Amniotic stem cell (primary cell): ENCODE measurements at places on chromosomes 11 and 22.

DNA sequence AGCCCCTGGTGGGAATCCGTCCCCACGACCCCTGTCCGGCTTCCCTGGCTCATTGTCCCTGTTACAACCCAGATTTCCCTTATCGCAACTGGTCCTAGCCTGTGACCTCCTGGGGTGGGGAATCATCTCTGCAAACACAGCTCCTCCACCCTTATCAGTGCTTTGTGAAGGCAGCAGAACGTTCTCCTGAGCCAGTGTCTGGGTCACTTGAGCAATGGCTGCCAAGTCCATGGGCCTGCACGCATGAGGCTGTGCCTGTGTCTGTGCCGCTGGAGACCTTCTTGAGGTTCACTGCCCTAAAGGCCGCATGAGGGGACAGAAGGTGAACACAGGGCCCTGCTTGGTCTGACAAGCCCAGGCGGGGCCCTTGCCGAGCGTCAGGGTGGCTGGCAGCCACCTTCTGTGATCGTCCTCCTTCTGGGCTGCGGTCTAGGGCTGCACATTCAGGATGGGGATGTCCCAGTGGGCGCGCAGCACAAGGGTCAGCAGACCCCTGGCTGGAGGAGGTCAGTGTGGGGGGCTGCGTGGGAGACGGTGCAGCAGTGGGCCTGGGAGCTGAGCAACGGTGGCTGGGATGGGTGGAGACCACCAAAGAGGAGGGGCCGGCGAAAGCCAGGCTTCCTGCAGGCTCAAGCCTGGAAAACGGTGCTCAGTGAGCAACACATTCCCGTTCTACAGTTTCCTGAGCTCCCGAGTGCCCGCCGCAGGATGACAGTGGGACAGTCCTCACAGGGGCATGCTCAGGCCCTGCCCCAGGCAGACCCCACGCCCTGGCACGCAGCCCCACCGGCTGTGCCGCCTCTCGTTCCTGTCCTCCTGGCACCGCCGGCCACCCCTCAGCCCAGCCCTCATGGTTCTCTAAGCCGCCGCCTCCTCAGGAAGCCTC is 74.1 kb downstream of the CDKN1C start:
- DNase-seq, result no peak

DNA sequence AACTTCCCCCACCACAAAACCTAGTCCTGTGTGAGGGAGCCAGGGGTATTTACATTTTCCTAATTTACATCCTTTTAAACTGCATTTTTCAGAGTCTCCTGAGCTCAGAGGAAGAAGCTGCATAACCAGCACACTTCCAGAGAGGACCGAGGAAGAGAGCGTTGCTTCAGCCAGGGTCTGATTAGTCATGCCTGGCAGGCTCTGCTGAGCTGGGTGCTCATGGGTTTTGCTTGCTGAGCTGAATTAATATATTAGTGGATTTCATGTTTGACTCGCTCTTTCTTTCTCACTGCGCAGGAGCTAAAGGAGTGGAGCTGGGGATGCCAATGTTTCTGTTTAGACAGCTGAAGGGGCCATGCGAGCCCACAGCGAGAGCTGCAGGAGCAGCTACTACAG is 539.3 kb upstream of the B3GAT1 start:
- peak; percentile 49 for DNase-seq

DNA sequence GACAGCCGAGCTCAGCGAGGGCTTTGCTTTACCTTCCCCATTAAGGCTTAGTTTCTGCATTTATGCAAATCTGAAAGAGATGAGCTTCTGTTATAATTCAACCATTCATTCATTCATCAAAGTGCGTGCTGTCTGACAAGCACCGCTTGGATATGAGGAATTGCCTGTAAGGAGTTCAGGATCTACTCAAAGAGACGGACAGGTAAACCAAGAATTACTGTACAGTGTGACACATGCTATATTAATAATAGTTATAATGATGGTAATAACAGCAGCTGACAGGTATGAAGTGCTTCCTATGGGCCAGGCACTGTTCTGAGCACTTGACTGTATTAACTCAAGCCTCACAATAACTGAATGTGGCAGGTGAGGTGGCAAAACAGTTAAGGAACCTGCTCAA is 109.9 kb upstream of the TBCEL start:
- no peak for DNase-seq

DNA sequence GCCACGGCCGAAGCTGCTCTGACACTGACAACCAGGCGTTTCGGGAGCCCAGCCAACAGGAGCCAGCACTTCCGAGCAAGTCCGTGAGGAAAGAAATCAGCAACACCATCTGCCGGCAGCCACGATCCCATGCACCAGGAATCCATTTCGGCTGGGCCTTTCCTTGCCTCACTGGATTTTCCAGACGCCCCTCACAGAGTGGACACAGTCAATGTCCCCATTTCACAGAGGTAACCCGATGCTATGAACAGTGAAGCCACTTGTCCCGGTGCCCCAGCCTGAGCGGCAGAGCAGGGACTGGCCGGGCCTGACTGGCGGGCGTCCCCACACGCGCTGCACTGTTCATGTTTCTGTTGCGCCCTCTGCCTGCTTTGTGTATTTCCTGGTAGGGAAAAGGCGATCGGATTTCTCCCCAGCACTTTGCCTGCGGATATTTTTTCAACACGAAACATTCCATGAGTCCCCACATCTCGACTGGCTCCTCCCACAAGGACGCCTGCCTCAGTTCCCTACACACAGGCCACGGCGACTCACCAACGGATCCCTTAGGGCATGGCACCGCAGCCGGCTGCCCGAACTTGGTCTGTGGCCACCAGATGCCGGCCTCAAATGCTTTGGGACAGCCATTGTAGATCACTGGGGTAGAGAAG is 55.3 kb downstream of the TRMU start:
- peak; percentile 84 for DNase-seq

DNA sequence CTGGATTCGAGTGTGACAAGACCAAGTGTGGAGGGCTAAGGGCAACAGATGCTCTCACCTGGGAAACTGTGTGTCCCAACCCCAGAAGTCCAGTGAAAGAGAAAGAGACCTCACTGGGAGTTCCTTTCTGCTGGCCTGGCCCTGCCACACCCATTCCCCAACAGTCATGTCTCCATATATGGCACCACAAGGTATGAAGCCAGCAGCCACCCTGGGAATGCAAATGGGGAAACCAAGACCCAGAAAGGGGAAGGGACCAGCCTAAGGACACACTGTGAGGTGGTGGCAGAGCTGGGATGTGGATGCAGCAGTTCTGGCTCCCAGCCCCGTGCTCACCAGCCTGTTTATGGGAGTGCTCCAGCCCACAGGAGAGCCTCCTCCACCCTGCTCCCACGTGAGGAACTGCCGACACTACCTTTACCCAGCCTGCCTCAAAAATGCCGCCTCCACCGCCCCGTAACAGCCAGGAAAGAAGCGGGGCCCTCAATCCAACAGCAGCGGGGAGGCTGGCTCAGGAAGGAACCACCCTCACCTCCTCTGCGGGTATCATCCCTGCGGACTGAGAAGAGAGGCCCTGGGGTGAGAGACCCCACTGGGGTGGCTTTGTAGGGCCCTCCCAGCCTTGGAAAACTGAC is 12.6 kb downstream of the LMO1 start:
- DNase-seq, result no peak

DNA sequence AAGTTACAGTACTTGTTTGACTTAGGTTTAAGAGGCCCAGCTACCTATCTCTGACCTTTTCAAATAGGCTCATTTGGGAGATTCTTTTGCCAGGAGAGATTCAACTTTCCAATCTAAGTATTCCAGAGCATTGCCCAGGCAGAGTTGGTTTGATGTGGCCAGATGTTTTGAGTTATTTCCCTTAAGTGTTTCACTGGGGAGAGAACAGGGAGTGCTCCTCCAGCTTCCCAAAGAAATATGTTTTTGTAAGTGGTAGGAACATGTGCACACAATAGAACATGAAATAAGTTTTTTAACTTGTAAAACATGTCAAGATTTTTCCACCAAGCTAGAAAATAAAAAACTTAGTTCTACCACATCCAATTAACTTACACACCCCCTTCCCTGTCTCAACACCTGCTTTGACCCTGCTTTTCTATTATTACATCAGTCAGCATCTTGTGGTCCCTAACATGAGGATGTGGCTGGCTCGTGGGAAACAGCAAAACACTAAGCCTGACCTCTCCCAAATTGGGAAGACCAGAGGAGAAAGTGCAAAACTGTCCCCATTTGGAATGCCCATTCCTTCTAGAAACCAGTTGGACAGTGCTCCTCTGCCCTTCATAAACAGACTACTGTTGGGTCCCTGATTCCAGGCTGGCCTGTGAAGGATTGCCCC is 70.4 kb upstream of the RASSF10 start:
- DNase-seq, result no peak

GRCh38 chr22:44033694-44034093 is 9.6 kb downstream of the PARVB start:
- no peak for DNase-seq

- DNase-seq, result no peak
These were observed 570.3 kb upstream of the ANO5 start for GRCh38 chr11:21622566-21622965.

DNA sequence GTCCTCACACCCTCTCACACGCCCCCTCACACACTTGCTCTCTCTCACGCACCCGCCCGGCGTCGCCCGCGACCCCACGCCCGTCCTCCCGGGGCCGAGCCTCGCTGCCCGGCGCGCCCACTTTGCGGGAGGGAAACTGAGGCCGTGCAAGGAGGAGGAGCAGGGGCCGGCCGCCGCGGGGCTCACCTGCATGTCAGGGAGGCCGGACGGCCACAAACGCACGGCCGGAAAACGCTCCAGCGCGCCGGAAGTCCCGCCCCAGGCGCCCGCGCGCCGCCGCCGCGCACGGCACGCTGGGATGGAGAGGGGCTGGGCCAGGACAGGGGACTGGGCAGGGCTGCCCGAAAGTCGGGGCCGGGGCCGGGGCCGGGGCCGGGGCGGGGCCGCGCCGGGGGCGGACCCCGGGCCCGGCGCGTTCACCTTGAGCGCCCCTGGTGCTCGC is at the start of gene CHID1:
TSS of gene CHID1 (minus strand) at position 222 of the 442 bp plus-strand sequence. CDS start 5,994 bp downstream, outside the sequence.
- DNase-seq, result peak; percentile 18
